ENCODE measurements at places on chromosomes 13 and 19.

DNA sequence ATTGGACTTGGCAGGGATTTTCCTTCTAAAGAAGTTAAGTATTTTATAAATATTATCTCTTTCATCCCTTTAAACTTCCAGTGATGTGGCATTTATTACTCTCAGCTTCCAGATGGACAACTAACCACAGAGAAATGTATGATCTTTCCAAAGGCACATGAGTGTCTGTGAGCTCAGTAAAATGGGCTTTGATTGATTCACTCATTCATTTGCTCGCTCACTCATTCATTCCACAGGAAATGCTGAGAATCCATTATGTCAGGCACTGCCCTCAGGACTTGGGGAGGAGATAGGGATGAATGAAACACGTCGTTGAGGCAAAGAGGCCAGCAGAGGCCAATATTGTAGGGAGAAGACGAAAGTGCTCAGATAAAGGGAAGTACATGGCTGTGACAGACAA is 359.3 kb downstream of the EFNB2 start:
- no peak for DNase-seq

- DNase-seq: peak; percentile 60
Measured at GRCh38 chr13:26482451-26483197, 74.9 kb upstream of the WASF3 start.

DNA sequence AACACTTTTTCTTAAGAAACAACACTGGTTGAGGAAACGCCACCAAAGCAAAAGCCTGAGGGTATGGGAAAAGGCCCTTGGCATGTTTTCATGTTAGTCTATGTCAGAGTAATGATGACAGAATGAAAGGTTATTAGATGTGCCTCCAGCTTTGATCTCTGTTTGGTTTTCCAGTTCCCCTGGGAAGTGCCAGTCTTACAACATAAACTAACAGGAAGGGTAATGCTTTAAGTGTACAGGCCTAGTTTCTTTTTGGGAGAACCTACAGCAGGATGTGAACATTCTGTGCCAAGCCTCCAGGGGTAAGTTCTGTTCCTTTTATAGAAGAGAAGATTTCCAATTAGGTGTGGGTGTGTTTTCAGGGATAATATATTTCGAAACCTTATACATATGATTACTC is 121.7 kb downstream of the FNDC3A start:
- DNase-seq: no peak

DNA sequence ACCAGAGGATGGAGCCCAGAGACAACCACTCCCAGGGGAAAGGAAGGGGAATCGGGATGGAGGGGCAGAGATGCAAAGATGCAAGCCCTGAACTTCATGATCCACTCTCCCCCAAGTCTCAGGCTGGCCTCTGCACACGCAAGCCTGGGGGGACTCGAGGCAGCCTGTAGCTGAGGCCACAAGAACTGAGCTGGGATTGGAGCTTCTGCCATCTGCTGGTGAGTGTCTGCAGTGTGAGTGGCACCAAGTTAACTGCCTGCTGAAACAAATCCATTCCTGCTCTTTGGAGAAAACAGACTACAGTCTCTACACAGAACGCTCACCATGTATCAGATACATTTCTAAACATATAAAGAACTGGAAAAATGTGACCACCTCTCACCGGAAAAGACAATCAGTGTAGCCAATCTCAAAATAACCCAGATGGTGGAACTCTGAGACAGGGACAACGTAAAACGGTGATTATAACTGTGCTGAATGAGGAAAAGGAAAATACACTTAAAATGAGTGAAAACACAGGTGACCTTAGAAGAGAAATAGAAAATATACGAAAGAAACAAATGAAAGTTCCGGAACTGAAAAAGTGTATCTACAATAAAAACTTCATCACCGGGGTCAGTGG is 62.1 kb downstream of the KLF2 start:
- DNase-seq: peak; percentile 59

- DNase-seq: no peak
Measured at GRCh38 chr13:24183741-24184182, 23.2 kb downstream of the SPATA13 start.

DNA sequence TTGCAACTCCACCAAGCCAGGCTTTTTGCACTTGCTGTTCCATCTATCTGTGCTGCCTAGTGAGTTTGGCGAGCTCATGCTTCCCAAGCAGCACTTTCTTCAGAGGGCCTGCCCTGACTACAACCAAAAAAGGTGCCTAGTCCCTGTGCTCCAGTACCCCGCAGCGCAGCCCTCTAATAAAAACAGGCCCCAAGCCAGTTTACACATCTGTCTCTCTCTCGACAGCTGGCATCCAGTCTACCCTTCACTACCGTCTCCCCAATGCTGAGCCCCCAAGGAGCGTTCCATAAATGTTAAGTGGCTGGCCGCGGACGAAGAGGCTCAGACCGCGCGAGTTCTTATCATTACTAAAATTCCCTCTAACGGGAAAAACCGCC is 512 bp downstream of the MED4 start:
- peak; percentile 3 for DNase-seq

- DNase-seq: peak; percentile 69
Measured at GRCh38 chr13:100392709-100393630, 195.6 kb downstream of the GGACT start.

GRCh38 chr19:44788971-44789370 is 11.3 kb downstream of the CBLC start:
- no peak for DNase-seq

DNA sequence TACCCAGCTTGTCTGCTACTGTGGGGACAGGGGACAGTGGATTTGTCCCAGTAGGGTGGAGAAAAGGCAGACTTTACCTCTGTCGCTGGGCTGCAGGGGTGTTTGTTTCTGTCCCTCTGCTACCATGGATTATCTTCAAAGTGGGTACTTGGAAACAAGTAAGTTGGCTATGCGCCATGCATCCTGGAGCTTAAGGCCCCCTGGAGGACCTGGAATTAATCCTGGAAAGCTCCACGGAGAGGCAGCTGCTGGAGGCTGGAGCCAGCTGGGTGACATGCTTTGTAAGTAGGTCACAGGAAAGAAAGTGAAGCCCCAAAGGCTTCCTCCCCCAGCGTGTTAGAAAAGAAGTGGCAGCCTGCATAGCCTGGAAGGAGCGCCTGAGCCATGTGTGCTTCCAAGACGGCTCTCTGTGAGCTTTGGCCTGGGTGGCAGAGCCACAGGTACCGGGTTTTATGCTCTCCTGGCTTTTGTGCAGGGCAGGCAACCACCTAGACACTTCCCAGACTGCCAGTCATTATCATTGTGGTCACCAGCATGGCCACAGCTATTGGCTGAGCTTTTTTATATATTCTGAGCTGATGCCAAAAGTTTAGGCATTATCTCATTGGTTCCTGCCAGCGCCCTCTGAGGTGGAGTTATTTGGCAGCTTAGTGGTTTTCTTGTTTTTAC is 9.5 kb downstream of the B3GLCT start:
- no peak for DNase-seq

DNA sequence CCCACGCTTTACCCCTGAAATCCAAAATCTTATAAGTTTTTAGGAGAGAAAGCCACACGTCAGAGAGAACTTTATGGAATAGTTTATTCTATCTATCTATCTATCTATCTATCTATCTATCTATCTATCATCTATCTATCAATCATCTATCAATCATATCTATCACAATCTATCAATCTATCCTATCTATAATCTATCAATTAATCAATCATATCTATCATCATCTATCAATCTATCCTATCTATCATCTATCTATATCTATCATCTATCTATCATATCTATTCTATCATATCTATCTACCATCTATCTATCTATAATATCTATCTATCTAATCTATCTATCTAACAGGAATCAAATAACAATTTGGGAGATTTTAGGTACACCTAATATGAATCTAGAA is 115.1 kb downstream of the FGF9 start:
- DNase-seq: no peak

- peak; percentile 82 for DNase-seq
Measured at GRCh38 chr19:3544742-3545668, 6.0 kb downstream of the TEKTIP1 start.

DNA sequence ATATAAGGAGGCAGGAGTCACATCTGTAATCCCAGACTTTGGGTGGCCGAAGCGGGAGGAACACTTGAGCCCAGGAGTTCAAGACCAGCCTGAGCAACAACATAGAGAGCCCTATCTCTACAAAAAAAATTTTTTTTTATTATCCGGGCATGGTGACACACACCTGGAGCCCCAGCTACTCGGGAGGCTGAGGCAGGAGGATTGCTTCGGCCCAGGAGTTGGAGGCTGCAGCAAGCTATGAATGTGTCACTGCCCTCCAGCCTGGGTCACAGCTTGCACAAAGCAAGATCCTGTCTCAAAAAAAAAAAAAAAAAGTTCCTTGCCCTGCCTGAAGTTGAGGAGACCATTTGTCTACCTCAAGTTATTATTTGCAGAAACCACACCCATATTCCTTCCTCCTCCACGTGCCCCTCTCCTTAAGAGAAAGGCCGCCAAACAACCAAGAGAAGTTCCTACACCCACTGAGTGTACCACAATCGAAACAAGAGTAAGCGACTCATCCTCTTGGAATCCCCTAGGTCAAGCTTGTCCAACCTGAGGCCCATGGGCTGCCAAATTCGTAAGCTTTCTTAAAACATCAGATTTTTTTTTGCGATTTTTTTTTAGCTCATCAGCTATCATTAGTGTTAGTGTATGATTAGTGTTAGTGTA is 2.2 kb downstream of the ABCC4 start:
- DNase-seq: no peak

GRCh38 chr13:69264362-69265334 is 843.0 kb upstream of the ATXN8OS start:
- no peak for DNase-seq

GRCh38 chr13:89061821-89062220 is 1390.7 kb downstream of the SLITRK5 start:
- no peak for DNase-seq

DNA sequence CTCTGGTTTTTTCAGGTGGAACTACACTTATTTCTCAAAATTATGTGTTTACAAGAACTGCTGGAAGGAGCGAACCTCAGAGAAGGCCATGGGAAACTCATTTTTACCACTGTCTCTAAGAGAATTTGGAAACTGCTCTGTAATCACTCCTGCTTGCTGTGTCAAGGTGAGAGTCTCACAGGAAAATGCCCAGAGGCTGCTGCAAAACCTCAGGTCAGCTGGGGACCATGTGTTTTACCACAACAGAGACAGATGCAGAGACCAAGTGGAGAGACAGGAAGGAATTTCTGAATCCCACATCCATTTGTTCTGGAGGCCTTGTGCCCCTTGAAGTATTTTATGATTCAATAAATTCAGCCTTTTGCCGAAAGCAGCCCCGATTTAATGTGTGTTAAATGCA is 743.8 kb upstream of the SLC10A2 start:
- no peak for DNase-seq

DNA sequence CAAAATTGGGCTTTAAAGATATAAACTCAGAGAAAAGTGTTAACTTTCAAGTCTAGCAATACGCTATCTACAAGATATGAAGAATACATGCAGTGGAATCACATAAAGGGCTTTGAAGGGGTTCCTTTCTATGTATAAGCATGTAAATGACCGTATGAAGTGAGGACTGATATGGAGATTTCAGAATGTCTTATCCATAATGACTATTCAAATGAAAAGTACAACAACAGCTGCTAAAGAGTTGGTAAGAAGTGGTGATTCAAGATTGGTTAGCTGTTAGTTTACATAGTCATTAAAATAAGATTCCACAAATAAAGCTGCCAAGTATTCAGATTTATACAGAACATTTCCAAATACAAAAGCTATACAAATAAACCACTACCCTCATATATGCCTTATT is 153.4 kb upstream of the STARD13 start:
- DNase-seq: no peak

GRCh38 chr13:77861741-77862140 is 56.9 kb downstream of the EDNRB start:
- DNase-seq: no peak

DNA sequence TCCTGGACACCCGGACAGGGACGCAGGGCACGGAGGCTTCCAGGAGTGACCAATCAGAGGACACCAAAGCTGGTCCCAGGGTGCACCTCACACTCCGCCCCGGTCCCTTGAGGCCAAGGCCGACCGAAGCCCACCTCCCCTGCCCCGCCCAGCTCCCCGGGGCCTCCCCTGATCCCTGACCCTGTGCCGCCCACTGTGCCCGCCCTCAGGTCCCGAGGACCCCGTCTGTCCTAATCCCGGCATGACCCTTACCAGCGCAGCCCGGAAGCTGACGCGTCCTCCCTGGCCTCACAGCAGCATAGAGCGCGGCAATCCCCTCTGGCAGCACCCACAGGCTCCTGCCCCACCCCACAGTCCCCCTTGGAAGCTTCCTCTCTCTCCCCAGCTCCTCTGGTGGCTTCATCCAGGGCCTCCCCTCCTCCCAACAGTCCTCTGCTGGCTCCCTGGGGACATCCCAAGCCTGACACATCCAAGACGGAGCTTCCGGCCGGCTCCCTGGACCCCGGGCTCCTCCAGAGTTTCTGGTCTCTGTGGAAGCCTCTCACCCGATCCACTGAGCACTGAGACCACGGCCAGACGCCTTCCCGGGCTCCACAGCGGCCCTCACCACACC is 7.4 kb upstream of the CDC34 start:
- no peak for DNase-seq

DNA sequence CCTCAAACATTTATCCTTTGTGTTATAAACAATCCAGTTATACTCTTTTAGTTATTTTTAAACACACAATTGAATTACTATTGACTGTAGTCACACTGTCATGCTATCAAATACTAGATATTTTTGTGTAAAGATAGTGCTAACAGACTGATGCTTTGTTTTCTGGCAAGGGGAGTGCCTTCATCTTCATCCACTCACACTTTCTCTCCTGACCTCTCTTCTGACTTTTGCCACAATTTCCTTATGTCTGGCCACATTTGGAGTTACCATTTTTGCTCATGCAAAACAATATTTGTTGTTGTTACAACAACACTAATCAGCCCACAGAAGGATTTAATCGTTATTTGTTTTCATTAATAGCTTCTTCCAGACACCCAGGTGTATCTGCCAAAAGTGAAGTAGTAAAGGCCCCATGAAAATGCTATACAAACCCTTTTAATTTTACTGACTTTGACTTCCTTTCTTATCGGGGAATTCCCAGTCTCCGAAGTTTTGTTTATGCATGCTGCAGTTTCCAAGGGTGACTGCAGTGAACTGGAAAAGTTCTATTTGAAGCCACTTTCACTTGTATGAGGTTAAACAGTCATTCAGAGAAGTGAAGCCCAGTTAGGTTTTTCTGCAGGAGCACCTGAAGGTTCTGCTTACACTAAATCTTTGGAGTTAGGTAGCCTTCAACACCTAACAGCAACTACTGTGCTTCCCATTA is 66.1 kb upstream of the FRY start:
- DNase-seq: no peak

GRCh38 chr19:36420961-36421748 is 2.7 kb upstream of the ZFP82 start:
- DNase-seq: no peak

DNA sequence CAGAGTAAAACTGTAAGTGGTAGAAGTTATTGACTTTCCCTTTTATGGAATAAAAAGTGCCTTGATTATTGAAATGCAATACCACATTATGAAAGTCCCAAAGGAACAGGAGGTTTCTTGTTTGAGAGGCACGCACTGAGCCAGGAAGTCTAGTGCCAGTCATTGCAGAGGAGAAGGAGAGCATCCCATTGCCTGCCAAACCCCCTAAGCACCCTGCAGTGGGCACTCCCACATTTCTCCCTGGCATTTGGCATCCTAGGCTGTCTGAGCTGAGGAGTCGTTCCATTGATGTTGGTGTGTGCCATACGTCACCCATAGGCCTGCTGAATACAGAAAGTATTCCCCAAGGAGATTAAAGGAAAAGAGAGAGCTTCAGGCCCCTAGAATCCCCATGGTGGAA is 85.7 kb upstream of the MBNL2 start:
- no peak for DNase-seq

- no peak for DNase-seq
Measured at GRCh38 chr19:56538761-56539263, at the start of gene ZFP28. Gene ZFP28, plus strand, starts transcription at chr19:56538948. Its CDS starts 71 bp downstream, at chr19:56539019.

GRCh38 chr13:106418556-106418955 is 116.9 kb downstream of the EFNB2 start:
- no peak for DNase-seq

All from activated naive CD4-positive, alpha-beta T cell treated with Interleukin-2 at 50 U/mL for 16 hours (primary cell).